ENCODE measurements at places on chromosomes 3 and 15. TPM values are rescaled to one million over a fixed set of nuclear protein-coding genes. Genes with fewer than 3 reads are reported as not detected.

- no peak overlapping the region for H3K4me3 ChIP-seq
- no peak overlapping the region for H3K27ac ChIP-seq
- DNase-seq: no peak
- no peaks in the 10 kb centered on the region for H3K4me1 ChIP-seq
Measured at GRCh38 chr3:104909721-104910120, 457.0 kb upstream of the ALCAM start.

- H3K4me1 ChIP-seq: no peaks in the 10 kb centered on the region
- H3K27ac ChIP-seq: no peak overlapping the region
- no peaks in the 10 kb centered on the region for H3K27me3 ChIP-seq
Measured at GRCh38 chr3:119331661-119332060, 37.5 kb downstream of the ARHGAP31 start.

- H3K36me3 ChIP-seq: peaks cover 1% of the 10 kb centered on the region
- H3K27me3 ChIP-seq: no peaks in the 10 kb centered on the region
- DNase-seq: no peak
- H3K4me3 ChIP-seq: no peak overlapping the region
- no peaks in the 10 kb centered on the region for H3K4me1 ChIP-seq
Measured at GRCh38 chr15:47756872-47757271, 39.6 kb downstream of the SEMA6D start.

DNA sequence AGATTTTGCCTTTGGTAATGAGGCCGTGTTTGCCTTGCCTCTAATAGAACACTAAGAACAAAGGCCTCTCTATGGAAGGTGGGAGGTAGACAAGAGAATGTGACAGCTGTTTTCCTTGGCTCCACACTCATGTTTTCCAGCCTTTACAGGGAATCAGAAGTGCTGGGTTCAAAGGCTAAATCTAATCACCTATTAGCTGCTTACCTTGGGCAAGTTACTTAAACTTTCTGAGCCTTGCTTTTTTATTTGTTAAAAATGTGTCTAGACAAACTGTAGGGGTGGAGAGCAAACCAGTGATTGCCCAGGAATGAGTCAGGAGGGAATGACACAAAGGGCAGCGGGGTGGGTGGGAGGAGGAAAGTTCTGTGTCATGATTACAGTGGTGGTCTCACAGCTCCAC, 179.0 kb downstream of the P3H2 start:
- no peak overlapping the region for H3K4me3 ChIP-seq
- H3K27me3 ChIP-seq: no peaks in the 10 kb centered on the region
- peak overlapping the region; percentile 59 for H3K27ac ChIP-seq
- no peaks in the 10 kb centered on the region for H3K36me3 ChIP-seq
- DNase-seq: peak; percentile 70

The HEMK1 gene
- 9.6 TPM for total RNA-seq

DNA sequence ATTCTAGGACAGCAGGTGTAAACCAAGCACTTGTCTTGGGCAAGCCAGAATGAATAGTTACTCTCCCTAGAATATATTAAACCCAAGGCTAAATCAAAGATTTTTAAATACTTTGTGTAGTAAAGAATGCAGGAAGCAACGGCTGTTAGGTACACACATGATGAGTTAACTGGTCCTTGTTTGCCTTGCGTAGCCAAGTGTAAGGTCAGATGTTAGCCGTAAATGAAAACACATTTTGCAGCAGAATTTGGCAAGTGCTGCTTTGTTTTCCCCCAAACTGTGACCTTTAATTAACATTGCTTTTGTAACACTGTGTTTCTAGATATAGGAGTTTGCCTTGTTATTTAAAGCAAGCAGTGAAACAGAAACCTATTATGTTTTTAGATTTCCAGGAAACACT, 368.7 kb downstream of the IL5RA start:
- peak; percentile 2 for DNase-seq
- no peaks in the 10 kb centered on the region for H3K4me1 ChIP-seq
- H3K36me3 ChIP-seq: no peaks in the 10 kb centered on the region
- no peak overlapping the region for H3K4me3 ChIP-seq
- peak overlapping the region; percentile 49 for H3K27ac ChIP-seq
- no peaks in the 10 kb centered on the region for H3K27me3 ChIP-seq

DNA sequence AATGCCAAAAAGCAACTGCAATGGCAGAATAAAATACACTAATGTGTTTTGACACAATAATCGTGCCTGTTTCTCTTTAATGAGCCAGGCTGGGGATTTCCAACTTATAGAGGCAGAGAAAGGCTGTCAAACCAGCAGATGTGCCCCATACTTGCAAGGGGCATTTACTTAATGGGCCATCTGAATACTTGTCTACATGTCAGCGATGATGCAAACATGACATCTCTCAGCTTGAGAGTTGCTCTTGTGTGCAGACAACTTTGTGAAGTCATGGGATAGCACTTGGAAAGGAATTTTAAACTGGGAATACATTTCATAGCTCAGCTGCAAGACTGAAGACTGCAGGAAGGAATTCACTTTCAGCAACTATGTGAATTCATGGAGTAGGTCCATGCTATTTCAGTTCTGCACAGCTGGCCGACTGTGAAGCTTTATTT, 127.4 kb upstream of the ADAMTS9 start:
- H3K4me1 ChIP-seq: no peaks in the 10 kb centered on the region
- DNase-seq: no peak

DNA sequence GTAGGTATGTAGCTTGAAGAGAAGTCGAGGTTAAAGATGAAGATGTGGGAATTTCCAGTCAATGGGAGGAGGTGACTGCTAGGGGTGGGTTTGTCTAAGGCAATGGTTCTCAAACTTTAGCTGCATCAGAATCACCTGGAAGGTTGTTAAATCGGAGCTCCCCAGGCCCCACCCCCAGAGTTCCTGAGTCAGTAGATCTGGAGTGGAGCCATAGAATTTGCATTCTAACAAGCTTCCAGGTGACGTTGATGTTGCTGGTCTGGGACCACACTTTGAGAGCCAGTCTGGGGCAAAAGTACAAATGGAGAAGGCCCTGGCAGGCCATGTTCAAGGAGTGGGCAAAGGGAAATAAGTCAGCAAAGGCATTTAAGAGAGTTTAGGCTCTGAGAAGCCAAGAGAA, 69.1 kb downstream of the CMTM8 start:
- no peaks in the 10 kb centered on the region for H3K27me3 ChIP-seq
- H3K36me3 ChIP-seq: no peaks in the 10 kb centered on the region
- DNase-seq: no peak
- no peak overlapping the region for H3K4me3 ChIP-seq

The LSAMP gene
- 1.6 TPM for total RNA-seq

GRCh38 chr3:149898771-149899170, 71.9 kb downstream of the PFN2 start:
- H3K27ac ChIP-seq: no peak overlapping the region
- H3K4me1 ChIP-seq: no peaks in the 10 kb centered on the region
- no peak overlapping the region for H3K4me3 ChIP-seq
- H3K27me3 ChIP-seq: no peaks in the 10 kb centered on the region
- H3K36me3 ChIP-seq: no peaks in the 10 kb centered on the region

The PRTG gene
- 4.0 TPM for total RNA-seq

DNA sequence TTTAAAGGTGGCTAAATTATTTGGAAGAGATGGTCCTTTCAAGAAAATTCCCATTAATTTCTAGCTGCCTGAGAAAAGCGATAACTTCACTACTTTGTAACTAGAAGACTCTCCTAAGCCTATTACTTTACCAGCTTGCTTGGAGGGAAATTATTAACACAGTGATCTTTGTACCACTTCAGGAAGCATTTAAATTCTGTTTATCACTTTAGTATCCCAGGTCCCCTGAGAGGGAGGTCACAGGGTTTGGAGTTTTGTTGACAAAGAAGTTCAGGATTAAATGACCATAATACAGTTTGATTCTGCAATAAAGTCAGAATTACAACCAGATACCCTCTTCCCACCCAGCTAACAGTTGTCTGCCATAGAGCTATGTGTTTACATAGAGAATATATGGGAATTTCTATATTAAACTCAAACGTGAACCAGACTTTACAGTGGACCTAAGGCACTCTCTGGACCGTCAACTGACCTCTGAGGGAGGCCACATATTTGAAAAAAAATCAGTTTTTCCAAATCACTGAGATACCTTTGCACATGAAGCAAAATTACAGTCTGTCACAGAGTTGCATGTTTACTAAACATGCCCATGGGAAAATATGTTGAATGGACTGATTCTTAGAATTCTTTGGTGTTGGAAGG, 3.0 kb downstream of the SLC27A2 start:
- H3K27ac ChIP-seq: no peak overlapping the region
- no peaks in the 10 kb centered on the region for H3K36me3 ChIP-seq
- H3K4me3 ChIP-seq: no peak overlapping the region
- no peaks in the 10 kb centered on the region for H3K27me3 ChIP-seq

The LIPC gene
- total RNA-seq: 1.6 TPM

DNA sequence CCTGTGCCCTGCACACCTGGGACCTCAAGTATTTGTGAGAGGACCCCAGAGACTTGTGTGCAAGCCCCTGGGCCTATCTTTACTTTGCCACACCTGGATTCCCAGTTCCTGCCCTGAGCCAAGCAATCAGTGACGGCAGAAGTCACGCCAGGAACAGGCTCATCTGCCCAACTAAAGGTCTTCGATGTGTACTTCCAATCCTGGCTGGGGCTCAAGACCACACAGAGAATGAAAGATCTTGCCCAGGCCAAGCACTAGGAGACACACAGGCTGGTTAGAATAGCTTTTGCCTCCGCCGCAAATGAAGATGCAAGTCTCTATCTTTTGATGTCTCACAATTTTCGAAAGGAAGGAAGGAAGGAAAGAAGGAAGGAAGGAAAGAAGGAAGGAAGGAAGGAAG, 228.8 kb downstream of the OCA2 start:
- H3K4me1 ChIP-seq: no peaks in the 10 kb centered on the region
- no peak overlapping the region for H3K27ac ChIP-seq
- H3K36me3 ChIP-seq: no peaks in the 10 kb centered on the region
- DNase-seq: no peak
- H3K4me3 ChIP-seq: no peak overlapping the region

Measured in body of pancreas (tissue), 4 donors.